Activated T-cell treated with anti-CD3 and anti-CD28 coated beads for 24 hours (primary cell): ENCODE measurements at places on chromosomes 7 and 10.

- DNase-seq = no peak
Observed at GRCh38 chr7:73768641-73769480, 1.2 kb downstream of the CLDN3 start.

- no peak for DNase-seq
Observed at GRCh38 chr10:16030562-16030961, 170.3 kb upstream of the MINDY3 start.

- DNase-seq = no peak
Observed at GRCh38 chr10:23376229-23376655, 31.6 kb upstream of the C10orf67 start.

GRCh38 chr7:117217106-117218035 lies 105.5 kb downstream of the WNT2 start:
- no peak for DNase-seq

DNA sequence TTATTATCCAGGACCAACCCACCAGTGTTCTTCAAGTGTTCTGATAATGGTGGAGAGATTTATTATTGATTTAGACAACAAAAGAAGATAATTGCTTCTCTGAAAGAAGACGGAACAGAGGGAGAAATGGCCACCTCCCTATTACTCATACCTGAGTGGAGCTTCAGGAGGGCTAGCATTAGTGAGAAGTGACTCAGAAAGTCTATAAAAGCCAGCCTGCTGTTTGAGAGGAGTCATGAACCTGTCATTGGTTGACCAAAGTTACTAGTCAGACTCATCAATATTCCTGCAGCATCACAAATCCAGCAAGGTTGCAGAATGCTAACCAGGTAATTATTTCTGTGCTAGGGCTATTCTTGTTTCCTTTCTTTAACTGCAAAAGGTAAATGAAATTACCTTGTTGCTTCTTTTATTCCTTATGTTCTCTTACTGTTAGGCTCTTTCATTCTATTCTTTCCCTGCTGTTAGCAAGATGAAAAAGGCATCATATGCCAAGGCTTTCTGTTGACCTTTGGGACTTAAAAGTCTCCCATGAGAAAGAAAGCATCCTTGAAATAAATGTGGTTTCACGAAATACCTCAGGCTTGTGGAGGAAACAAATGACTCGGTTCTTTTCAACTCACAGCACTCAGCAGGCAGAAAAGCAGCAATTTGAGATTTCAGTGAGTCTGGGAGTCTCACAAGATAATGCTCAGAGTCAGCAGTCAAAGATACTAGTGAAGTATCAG lies 256.4 kb upstream of the PHYHIPL start:
- no peak for DNase-seq

- no peak for DNase-seq
Observed at GRCh38 chr10:101827919-101828600, 9.8 kb upstream of the OGA start.

- DNase-seq = no peak
Observed at GRCh38 chr7:99383791-99384370, 9.4 kb downstream of the ARPC1B start.

GRCh38 chr7:5435291-5436002 lies 11.8 kb upstream of the TNRC18 start:
- DNase-seq = no peak

DNA sequence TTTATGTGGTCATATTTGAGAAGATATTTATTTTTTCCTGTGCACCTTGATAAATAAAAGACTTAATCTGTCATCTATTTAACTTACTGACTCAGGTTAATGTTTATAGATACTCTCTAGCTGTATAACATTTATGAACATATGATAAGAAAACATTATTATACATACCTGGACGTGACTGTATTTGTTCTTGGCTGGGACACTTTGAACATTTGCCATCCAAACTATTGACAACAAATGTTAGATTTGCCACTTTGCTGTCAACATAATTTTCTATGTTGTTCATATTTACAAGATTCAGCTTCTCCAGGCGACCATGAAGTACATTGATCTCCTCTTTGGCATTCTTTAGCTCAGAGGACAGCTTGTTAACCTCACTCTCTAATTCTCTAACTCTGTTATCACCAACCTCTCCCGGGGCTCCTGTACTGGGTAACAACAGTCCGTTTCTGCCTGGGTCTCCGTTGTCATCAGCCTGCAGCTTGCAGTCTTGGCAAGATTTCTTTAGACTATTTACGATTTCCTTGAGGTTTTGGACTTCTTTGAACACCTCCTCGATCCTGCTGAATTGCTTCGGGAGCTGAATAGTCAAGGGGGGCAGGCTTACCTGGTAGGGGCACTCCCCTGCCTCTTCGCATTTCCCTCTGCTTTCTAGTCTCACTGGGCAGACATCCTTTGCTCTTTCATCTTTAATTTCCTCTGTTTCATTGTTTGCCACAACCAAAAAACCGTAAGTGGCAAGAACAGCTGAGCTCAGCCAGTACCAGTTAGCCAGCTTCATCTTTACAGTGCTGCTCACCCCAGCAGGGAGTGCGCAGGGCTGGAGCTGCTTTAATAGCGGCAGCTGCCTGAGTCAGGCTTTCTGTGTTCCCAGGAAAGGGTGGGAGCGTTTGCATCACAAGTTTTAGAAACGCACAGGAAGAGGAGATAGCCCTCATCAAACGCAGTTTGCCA lies at the start of gene FGL2:
TSS of gene FGL2 (minus strand) at position 807 of the 954 bp plus-strand sequence. CDS start at position 781, 26 bp downstream.
- peak; percentile 6 for DNase-seq

DNA sequence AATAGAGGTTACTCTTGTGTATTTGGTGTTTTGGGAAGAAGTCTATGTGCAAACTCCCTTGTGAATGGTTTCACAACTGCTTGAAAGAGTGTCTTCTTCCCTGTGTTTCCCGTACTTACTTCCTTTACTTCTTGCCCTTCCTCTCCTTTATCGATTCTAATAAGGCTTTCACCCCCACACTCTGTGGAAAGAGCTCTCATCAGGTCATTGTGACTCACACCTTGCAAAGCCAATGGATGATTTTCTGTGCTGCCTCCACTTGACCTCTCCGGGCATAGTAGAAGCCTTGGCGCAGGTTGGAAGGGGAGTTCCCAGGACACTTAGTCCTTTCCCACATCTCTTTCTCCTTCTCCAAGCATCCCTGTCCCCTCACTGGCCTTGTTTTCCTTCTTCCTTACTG lies 6.2 kb upstream of the TSPAN15 start:
- DNase-seq = no peak

GRCh38 chr10:75024971-75025523 lies 86.4 kb upstream of the SAMD8 start:
- DNase-seq = no peak

DNA sequence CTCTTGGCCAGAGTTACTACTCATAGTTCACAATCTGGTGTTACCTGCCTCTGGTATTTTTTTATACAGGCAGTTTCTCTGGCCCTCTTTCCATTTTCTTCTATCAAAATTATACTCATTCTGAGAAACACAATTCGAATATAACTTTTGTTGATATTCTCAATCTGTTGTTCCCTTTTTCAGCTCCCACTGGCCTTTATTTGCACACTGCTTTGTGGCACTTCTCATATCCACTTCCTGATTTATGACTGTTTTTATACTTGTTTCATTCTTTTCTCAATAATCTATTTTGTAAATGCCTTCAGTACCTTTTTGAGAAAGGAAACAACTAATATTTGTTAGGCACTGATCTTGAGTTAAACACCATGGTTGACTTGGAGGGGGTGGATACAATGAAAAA lies 93.8 kb upstream of the HDAC9 start:
- DNase-seq = no peak

GRCh38 chr10:128570319-128570995 lies 444.2 kb upstream of the MKI67 start:
- no peak for DNase-seq

GRCh38 chr10:72133517-72133916 lies 45.2 kb upstream of the SPOCK2 start:
- DNase-seq = no peak

DNA sequence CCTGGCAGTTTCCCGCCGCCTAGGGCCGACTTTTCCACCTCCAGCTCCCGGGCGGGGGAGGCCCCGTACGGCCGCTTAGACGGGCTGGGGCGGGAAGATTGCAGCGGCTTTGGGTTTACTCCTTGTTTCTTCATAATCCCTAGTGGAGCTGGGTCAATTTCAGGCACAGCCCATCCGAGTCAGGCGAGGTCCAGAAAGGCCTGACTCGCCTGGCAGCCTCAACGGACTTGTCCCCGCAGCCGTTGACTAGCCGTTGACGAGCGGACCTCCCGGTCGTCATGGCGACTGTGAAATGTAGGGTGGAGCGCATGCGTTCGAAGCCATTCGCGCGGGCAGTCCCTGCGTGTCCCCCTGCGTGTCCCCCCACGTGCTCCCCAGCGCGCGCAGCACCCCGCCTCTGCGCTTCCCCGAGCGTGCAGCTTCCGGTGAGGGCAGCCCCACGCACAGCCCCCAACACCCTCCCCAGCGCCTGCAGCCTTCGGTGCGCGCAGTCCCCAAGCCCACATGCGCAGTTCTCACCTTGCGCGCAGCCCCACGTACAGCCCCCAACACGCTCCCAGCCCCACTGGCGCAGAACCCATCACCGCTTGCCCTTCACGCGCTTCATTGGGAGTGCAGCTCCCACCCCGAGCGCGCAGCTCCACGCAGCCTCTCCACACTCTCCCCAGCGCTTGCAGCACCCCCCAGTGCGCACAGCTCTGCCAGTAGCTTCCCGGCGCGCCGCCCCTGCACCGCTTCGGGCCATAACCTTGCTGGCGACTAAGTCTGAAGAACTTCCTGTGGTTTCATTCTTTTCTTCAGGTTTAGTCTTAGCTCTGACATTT lies 67.8 kb downstream of the TBX20 start:
- no peak for DNase-seq

- no peak for DNase-seq
Observed at GRCh38 chr7:156903232-156903909, 10.4 kb upstream of the LMBR1 start.

DNA sequence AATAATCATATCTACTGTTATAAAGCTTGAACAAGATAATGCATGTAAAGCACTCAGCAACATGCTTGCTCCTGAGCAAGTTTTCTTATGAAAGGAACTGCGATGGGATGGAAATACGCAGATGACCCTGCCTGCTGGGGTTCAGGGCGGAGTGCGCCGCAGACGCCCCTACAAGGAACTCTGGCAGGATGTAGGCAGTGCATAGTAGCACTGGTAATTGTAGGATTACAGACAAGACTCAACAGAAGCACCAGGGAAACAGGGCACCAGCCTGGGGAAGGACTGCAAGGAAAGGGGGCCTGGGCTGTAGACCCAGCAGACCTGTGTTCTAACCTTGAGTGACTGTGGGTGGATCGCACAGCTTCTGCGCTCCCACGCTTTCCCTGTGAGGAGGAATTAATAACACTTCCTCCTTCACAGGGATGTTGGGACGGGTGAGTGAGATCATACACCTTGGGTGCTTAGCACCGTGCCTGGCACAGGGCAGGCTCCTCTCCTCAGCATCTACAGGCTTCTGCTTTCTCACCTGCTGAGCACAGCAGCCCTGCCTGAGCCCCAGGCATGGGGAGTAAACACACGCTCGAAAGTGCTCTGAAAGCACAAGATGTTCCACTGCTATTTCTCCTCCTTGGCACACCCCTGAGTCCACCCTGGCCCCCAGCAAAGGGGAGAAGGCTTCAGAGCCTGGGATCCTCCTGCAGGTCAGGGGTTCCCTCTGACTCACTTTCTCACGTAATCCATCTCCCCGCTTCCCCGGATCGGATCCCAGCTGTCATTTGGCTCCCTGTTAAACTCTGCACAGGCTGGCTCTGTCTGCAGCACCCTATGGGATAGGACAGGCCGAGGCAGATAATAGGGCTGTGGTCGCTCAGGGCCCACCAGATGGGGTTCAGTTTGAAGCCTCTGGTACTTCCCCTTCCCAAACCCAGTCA lies 19.2 kb downstream of the ITPRIP start:
- no peak for DNase-seq

- no peak for DNase-seq
Observed at GRCh38 chr7:66379542-66380160, 174.5 kb downstream of the TPST1 start.

DNA sequence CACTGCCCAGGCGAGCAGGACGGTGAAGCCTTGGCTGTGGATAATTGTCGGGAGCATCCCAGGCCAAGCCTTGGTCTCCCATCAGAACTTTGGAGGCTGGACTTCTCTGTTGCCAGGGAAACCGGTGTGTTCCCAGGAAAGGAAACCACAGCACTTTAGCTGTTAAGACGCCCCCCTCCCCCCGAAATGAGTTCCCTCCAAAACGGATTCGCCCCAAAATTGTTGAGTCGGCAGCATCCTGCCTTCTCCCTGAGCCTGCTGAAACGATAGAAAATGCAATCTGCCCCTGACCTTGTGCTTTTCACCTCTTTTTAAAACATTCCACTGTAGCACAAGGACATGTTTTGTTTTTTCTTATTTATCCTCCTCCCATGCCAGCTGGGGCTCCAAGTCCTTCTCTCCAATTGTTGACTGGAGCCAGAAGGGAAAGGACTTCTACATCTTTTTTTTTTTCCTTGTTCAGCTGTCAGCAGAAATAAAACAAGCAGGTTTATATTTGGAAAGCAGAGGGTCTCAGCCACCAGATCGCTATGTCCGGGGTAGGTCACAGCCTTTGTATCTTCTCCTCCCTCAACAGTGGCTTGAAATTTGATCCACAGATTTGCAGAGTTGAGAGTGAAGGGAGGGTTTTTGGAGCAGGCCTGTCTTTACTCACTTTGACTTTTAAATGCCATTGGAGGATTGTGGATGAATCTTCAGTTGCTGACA lies 116.5 kb downstream of the ZMIZ1 start:
- DNase-seq = no peak

- no peak for DNase-seq
Observed at GRCh38 chr10:118680197-118680596, 74.6 kb downstream of the CACUL1 start.

DNA sequence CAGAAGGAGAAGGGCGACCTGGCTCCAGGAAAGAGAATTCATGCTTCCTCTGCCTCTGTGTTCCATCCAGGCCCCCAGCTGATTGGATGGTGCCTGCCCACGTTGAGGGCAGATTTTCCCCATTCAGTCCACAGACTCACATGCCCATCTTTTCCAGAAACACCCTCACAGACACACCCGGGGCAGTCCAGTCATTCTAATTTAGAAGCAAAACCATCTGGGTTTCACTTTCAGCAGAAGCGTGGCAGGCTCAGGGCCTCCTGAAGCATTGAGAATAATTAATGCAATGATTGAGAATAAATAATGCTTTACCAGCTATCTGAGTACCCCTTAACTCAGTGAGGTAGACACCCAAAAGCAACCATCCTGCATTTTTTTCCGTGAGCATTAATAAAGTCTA lies 30.2 kb upstream of the CREB5 start:
- no peak for DNase-seq

GRCh38 chr7:138249975-138250374 lies 173.7 kb downstream of the AKR1D1 start:
- no peak for DNase-seq

DNA sequence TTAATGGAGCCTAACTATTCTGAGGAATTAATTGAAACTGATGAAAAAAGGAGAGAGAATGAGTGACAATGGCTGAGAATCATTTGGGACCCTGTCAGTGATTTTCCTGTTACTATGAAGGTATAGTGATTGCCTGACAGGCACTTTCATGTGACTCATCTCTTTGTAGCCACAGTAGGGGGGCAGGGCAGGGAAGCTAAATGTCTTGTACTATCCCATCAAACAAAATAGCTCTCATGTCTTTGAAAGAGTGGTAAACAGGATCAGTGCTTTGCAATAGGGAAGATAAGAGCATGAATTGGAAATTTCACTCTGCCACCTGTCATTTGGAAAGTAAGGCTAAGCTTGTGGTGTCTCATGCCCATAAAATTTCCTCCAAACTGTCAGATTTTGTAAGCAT lies 94.5 kb upstream of the GSDME start:
- no peak for DNase-seq
